Memory B cell (primary cell): ENCODE measurements at places on chromosomes 3 and 15.

- no peak for DNase-seq
These were observed 89.6 kb upstream of the TSEN2 start for GRCh38 chr3:12394569-12395271.

- no peak for DNase-seq
These were observed 183.0 kb upstream of the C2CD4B start for GRCh38 chr15:62348118-62348517.

DNA sequence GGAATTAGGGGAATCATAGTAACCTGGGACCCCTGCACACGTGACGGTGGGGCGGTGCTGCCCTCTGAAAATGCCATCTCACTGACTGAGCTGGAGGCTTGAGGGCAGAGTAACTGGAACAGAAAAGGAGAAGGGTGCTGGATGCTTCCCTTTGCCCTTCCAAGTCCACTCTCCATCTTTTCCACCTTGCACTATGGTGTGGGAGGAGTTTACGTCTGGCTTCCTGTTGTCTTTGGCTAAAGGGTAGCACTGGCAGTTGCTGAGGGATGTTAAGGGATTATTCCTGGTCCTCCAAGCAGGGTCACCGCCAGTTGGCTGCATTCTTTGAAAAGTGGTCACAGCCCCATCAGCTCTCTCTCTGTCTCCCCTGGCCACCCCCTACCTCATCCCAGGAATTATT is 129.4 kb upstream of the SNTN start:
- no peak for DNase-seq

GRCh38 chr3:187951452-187952190 is 202.3 kb upstream of the LPP start:
- no peak for DNase-seq

DNA sequence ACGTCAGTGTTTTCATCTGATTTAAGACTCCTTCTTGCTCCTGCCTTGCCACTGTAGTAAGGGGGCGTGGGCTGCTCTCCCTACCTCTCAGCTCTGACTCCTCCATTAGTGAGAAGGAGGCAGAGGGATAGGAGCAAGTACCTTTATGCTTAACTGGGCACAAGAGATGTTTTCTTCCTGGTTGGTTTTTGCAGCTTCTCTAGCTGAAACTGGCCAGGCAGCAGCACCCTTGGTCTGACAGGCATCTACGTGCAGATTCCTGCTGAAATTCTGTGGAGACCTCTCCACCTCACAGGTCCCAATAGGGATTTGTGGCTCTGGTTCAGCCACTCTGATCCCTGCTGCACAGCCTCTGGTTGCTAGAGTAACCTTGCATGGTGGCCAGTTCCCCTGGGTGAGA is 132.5 kb downstream of the CACNA1D start:
- no peak for DNase-seq

GRCh38 chr3:124451630-124452317 is 278.5 kb upstream of the UMPS start:
- no peak for DNase-seq

DNA sequence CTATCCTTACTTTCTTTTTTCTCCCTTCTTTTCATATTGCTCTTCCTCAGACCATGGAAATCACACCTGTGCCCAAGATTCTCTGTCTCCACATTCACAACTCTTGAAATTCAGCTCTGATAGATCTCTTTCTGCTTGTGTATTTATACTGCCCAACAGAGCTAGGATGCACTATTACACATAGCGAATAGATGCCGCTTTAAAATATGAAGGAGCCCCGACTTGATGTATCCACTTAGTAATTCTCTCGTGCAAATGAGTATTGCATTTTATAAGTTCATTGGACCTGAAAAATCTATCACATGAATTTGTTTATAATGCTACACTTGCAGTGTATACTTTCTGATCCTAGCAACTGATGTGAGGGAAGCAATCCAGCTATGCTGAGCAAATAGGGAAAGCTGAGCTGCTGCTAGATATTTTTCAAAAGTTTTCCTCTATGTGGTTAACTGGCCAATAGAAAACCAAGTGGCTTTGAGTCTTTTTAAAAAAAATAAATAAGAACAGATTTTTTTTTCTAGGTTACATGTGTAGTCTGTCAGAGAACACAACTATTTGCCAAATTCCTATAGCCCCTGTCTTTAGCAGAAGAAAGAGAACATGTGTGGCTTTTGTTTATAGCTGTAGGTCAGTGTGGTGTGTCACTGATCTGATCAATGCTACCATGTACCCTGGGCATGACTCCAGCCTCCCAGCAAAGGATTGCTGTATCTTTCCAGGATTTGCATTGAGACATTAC is 64.3 kb upstream of the LEKR1 start:
- no peak for DNase-seq

DNA sequence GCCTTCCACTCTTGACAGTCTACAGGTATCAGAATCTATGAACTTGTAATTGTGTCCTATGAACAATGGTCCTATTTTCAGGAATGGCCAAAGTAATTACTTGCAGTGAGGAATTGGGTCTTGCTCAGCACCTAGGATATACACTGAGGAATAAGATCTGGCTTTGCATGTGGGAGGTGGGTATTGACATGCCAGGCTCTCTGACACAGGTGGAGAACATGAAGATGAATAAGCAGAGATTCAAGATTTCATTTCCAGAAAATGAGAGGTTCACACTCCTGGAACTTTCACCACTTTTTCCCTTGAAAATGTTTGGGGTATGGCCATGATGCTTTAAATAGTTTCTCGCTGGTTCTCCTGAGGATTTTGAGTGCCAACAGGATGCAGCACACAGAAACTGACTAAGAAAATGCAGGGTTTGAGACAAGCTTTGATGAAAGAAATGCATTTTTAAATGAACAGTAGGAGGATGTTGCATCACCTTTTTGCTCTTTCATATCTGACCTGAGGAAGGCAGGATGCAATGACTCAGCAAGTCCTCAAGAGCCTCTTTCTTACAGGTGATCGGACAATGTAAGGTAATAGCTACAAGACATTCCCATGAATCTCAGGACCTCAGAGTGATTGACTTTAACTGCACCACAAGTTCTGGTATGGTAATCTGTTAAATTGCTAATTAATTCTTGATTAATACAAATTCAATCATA is 3.7 kb downstream of the HRG start:
- DNase-seq: no peak
